ENCODE measurements at places on chromosomes 2 and 18.

- no peak for DNase-seq
Measured at GRCh38 chr2:48870503-48870902, 115.0 kb upstream of the LHCGR start.

DNA sequence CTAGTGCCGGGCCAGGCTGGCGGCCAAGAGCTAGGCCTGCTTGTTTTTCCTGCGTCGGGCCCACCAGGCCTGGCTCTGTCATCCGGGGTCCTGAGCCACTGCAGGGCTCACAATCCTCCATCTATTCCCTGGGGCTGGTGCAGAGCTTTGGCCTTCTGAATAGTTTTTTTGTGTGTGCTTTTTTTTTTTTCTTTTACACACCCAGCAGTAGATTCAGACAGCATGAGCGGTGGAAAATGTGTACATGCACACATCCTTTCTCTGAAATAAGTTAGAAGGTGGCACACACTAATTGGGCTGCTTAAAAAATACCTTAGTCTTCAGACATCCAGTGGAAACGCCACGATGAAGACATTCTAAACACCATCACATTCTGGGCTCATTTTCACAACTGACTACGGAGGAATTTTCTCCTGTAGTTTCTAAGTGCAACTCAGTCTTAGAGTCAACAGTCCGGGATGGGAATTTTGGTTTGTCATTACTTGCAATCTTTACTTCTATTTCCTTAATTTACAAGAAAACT is 6.1 kb downstream of the ZFP36L2 start:
- no peak for DNase-seq

- DNase-seq: no peak
Measured at GRCh38 chr2:189421644-189422043, 19.6 kb upstream of the WDR75 start.

DNA sequence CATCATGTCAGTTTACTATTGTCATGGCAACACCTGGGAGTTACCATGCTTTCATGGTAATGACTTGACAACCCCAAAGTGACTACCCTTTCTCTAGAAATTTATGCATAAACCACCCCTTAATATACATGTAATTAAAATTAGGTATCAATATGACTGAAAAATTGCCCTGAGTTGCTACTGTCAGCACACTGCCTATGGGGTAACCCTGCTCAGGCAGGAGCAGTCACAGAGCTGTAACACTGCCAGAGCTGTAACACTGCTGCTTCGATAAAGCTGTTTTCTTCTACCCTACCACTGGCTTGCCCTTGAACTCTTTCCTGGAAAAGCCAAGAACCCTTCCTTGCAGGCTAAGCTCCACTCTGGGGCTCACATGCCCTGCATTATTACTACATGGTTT is 95.5 kb upstream of the SYT4 start:
- no peak for DNase-seq

GRCh38 chr2:197254776-197255530 is 55.6 kb downstream of the ANKRD44 start:
- no peak for DNase-seq
